ENCODE measurements at places on chromosomes 1 and 21.

- DNase-seq = no peak
These were observed 100.6 kb downstream of the ROR1 start for GRCh38 chr1:63874278-63874880.

DNA sequence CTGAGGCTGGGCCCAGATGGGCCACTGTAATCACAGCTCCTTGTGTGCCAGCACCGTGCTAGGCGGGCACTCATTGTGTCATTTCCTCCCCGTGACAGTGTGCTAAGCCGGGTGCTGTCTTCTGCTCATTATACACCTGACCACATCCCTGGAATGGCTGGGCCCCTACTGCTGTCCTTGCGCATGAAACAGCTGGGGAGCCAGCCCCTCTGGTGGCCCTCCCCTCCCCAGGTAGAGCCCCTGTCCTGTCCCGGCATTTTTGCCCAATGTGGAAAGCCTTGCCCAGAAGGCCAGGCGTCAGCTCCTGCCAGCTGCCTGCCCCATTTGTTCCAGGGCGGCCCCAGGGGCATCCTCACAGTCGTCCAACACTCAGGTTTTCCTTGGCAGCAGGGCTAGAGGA is 107.4 kb upstream of the CASZ1 start:
- DNase-seq = no peak

- DNase-seq = peak; percentile 63
These were observed 3.9 kb upstream of the PRKCZ start for GRCh38 chr1:2046174-2046917.

GRCh38 chr1:2641381-2642130 is 8.7 kb upstream of the MMEL1 start:
- DNase-seq = no peak
